ENCODE measurements at places on chromosomes 4 and X.

GRCh38 chr4:76926841-76927240 is 22.7 kb upstream of the SEPTIN11 start:
- no peak for DNase-seq

DNA sequence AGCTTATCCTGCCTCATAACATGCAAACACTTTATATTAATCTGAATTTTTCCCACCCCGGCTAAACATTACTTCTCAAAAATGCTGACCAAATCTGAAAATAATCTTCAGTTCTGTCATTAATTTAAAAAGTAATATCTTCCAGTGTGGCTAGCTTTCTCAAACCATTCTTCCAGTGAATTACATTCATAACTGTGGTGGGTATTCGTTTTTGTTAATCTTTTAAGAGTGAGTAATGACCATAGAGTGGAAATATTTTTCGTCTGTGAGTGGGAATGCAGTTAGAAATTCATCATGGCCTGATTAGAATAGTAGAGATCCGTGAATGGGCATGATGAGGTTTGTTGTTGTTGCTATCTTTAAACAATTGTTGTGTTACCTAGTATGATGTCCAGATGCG is 138.6 kb upstream of the SFRP2 start:
- no peak for DNase-seq

GRCh38 chr4:118773429-118773792 is 62.5 kb downstream of the SEC24D start:
- DNase-seq: no peak

GRCh38 chrX:25810202-25810601 is 327.9 kb upstream of the MAGEB18 start:
- no peak for DNase-seq

GRCh38 chrX:14899607-14900006 is 26.4 kb downstream of the MOSPD2 start:
- no peak for DNase-seq

DNA sequence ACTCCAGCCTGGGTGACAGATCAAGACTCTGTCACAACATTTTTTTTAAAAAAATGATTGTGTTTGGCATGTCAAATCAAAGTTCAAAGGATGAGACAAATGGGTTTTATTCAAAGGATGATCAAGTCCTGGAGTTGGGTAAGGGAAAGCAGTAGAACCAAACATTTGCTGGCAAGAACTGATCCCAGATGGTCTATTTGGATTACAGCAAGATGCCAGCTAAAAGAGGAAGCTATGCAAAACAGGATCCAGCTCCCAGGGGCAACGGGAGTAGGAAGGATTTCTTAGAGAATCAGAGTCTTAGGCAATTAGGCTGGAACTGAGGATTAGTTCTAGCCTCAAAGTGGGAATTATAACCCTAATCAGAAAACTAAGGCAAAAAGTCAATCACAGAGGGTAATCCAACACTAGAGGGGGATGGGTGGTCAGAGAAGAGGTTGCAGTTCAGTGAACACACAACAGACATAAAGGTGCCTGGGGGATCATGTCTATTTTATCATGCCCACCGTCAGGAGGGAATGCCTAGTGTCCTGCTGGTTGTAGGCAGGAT is 133.0 kb upstream of the PLS3 start:
- DNase-seq: no peak

DNA sequence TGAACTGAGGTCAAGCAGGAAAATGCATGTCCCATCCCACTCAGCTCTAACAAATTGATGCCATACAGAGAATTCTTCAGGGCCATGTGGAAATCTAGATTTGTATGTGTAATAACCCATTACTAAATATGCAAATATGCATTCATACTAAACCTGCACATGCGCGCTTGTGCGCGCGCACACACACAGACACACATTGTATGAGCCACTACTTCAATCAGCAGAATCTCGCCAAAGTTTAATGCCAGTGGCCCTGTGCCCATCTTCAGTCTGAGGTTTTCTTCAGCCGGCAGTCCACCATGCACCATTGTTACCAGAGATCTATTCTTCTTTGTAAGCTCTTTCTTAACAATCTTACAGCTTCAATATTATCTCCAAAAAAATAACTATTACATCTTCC is 276.4 kb downstream of the PDGFC start:
- DNase-seq: no peak

- DNase-seq: no peak
These were observed 45.3 kb downstream of the RPGR start for GRCh38 chrX:38282049-38282448.

GRCh38 chr4:6657242-6658208 is 17.0 kb downstream of the MRFAP1 start:
- no peak for DNase-seq

- peak; percentile 32 for DNase-seq
These were observed 6.7 kb upstream of the CD38 start for GRCh38 chr4:15771216-15772058.

DNA sequence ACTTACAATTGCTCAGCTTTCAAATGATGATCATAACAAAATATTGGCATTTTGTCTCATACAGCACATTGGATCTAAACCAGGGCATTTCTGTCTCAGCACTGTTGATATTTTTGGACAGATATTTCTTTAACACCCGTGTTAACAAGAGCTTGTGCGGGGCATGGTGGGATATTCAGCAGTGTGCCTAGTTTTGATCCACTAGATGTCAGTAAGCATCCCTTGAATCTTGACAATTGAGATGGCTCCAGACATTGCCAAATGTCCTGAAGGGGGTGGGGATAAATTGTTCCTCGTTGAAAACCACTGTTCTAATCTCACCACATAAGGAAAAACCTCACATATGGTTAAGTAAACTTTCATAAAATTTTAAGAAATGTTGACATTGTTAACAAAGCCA is 806.3 kb downstream of the STIM2 start:
- no peak for DNase-seq

DNA sequence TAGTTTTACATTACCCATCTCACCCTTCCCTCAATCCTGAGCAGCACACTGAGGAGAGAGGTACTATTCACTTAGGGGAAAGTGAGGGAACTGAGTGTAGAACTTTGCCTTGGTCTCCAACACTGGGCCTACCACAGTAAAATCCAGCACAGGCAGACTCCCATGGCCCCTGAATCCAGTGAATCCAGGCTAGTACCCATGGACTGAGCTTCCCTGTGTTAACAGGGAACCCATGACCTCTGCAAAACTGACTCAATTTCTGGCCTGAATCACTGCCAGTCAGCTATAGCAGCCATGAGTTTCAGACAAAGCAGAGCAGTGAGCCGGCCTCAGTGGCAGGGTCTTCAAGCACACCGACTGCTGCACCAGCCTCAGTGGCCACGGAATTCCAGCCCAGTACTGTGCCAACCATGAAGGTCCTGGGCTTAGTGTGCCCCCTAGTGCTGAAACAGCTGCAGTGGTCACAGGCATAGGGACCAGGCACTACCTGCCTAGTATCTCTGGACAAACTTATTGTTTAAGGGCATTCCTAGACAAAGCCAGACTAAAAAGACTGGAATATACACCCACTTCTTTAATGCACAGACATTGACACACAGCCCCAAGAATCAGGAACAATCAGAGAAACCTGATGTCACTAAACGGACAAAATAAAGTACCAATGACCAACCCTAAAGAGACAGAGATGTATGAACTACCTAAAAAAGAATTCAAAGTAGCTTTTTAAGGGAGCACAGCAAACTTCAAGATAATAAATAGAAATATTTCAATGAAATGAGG is 127.4 kb upstream of the RPL34 start:
- DNase-seq: peak; percentile 58

- no peak for DNase-seq
These were observed 201.3 kb downstream of the PTTG2 start for GRCh38 chr4:38161208-38162113.

DNA sequence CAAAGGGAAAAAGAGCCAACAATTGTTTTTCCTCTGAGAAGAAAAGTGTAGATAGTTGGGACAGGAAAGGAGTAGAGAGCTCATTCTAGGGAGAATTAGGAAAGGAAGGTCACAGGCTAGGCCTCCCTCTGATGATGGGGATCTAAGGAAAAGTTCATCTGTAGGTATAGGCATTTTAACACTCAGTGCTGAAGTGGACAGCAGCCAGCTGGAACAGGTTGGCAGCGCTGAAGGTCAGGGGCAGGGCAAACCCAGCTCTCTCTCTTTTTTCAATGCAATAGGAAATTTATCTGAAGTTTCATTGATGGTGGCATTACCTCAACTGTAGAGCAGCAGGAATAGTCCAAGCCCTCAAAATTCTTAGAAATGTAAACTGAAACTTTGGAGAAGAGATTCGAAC is 98.5 kb upstream of the ETNPPL start:
- DNase-seq: no peak

DNA sequence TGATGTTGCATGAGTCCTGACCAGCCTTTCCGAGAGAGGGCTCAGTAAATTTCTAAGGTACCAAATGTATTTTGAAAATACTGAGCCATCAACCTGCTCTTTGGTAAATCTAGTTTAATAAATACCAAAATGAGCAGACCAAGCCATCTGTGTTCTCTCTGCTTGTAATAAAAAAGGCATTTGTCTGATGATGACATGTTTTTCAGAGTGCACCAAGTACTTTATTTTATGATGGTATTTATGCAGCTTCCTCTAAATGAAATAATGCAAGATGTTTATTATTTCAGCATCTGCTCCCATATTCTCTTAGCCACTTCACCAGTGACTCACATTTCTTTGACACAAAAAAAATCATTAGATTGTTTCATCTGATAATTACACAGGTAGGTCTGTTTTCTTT is 700.5 kb downstream of the TRIML1 start:
- no peak for DNase-seq

- DNase-seq: no peak
These were observed 109.2 kb downstream of the FHDC1 start for GRCh38 chr4:153045111-153045982.

DNA sequence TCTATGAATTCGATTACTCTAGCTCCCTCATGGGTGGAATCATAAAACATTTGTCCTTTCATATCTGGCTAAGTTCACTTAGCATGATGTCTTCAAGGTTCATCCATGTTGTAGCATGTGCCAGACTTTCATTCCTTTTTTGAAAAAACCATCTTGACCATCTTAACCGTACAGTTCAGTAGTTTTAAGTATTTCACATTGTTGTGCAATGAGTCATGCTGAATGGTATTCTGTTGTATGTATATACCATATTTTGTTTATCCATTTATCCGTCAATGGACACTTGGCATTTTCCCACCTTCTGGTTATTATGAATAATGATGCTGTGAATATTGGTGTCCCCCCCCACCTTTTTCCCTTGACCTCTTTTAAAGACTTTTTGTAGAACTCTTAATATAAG is 72.4 kb upstream of the TLR2 start:
- DNase-seq: no peak

DNA sequence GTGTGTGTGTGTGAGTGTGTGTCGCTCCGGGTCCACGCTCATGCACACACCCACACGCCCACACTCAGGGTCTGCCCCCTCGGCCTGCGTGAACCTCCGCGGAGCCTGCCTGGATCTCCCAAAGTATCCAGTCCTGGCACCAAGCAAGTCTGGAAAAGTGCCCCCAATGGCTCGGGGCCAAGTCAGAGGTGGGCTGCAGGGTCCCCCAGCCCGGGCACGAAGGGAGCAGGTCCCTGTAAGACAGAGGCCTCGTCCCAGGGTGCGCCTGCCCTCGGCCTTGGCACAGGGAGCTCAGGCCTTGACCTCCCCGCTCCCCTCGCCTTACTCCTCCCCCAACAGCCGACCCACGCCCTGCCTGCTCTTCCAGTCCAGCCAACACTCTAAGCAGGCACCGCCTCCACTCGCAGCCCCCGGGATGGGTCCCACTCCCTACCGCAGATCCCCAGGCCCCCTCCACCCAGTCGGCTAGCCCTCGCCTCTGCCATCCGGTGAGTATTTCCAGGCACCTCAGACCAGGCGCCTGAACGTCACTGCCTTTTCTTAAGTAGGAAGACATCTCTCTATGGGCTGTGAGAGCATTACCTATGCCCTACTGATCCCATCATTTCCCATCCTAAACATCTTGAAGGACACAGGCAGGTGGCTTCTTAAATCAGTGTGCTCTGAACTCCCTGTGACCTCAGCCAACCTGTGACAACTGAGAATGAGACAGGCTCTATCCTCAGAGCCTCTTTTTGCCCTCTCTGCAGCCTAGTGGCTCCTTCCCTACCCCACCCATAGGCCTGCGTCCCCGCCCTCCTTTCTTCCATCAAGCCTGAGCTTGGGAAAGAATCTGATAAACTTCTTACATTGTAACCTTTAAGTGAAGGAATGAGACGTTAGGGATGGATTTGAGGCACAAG is 704 bp downstream of the FAM114A1 start:
- DNase-seq: no peak

GRCh38 chrX:153878969-153879653 is 6.9 kb downstream of the L1CAM start:
- DNase-seq: peak; percentile 38

- DNase-seq: no peak
These were observed 514.5 kb downstream of the INPP4B start for GRCh38 chr4:142331646-142332045.

- no peak for DNase-seq
These were observed 266.8 kb upstream of the LDB2 start for GRCh38 chr4:17165286-17165685.

- no peak for DNase-seq
These were observed 140.6 kb upstream of the TENM3 start for GRCh38 chr4:182102576-182102975.

DNA sequence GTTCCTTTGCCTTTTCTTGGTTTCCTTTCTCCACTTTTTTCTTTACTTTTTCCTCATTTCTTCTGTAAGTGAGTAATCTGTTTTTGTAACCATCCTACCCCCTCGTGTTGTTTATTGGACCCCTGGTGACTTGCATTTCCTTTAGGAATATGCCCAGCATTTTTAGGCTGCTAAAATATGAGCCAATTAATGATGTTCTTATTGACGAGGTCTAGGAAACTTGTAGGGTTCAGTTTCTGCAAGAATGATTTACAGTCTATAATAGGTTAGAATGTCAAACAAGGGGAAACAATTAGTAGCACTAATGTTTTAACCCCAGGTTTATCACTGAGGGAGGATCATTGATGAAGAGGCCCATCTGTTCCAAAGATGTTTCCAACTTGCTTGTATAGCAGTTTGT is 79.0 kb downstream of the CPE start:
- DNase-seq: no peak

GRCh38 chr4:118112117-118113046 is 78.1 kb downstream of the NDST3 start:
- no peak for DNase-seq

DNA sequence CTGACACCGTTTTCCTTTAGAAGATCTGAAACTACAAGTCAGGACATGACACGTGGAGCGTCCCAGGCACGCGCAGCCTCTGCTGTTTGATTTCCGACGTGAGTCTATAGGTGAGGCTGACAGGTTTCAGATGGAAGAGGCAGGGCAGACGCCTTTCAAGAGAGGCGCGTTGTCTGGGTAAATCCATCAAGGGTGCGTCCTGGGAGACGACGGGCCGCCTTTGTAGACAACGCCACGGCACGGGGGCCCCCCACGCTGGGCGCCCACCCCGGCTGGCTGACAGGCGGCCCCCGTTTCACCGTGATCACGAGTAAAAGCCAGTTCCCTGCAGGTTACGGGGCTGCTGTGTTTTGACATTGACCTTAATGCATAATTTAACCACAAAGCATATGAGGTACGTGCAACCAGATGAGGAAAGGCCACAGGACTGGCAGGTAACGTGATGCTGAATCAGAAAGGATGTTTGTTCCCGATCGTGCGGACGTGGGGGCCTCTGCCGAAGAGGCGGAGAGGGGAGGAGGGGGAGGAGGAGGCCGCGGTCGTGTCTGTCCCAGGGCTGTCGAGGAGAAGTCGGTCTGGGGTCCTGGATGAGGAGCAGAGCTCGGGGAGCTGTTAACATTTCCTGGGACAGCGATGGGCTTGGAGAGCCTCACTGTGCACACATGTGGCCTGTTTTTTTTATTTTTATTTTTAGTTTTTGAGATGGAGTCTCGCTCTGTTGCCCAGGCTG is 51.1 kb upstream of the PPP2R3B start:
- DNase-seq: no peak

Measured in stimulated activated CD4-positive, alpha-beta T cell treated with anti-CD3 and anti-CD28 coated beads, Interleukin-15, amount 100 ng/mL, for 24 hours (primary cell).